Left ventricle myocardium inferior (tissue), 1 donor: ENCODE measurements at places on chromosomes 13 and 19. TPM values are rescaled to one million over a fixed set of nuclear protein-coding genes. Genes with fewer than 3 reads are reported as not detected.

ZNF135 gene
- 3.8 TPM for total RNA-seq

UBE2L5 gene
- not detected for total RNA-seq

RASAL3 gene
- 1.5 TPM for total RNA-seq

KASH5 gene
- not detected for total RNA-seq

FCER2 gene
- total RNA-seq: 0.30 TPM

ZSCAN4 gene
- not detected for total RNA-seq

MCOLN1 gene
- 16.8 TPM for total RNA-seq

RASGRP4 gene
- total RNA-seq: 1.5 TPM

FCAR gene
- not detected for total RNA-seq
